NCI-H82 (cell line): ENCODE measurements at places on chromosomes 5 and 9.

DNA sequence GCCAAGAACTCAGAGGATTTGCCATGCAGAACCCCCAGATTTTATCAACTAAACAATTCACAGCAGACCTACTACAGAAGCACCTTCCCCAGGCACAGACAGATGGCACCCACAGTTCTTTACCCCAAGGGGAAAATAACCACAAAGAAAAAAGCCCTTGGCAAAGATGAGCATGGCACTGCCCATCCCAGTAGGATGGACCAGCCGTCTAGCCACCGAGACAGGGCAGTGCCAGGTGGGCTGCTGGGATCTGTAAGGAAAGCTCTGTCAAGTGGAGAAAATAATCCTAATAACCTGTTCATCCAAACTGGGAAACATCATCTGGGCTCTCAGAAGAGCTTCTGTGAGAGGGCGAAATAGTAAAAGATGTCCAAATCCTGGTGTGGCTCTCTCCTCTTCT is 130.0 kb downstream of the COL23A1 start:
- DNase-seq, result no peak

DNA sequence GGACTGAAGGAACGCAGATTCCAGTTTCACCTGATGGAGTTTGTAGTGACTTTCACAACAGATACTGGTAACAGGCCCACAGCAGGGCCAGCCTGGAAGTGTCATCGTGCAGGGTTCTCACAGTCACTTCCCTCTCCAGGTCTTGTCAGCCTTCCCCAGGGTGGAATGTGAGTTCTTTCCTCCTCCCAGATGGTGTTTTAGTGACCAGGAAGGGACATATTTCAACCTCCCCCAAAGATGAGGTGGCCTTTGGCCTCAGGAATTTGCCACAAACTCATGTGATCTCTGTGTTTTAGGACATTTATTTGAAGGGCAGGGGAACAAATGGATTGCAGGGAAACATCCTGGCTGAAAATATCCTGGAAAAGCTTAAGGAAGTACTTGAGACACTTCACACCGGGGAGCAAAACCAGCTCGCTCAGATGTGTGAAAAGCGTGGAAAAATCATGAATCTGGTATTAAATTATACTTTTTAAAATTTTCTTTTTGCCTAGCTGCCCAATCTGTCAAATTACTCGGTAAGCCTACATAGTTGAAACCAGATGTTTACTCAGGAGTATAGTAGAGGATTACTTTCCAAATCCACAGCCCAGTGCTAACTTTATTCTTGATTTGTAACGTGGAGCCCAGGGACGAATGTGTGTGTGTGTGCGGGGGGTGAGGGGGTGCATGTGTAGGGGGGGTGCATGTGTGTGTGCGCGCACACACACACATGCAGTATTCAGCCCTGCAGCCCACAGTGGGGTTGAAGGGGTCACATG is 66.8 kb downstream of the PTPDC1 start:
- no peak for DNase-seq

GRCh38 chr5:94884311-94884710 is 265.8 kb downstream of the SLF1 start:
- DNase-seq, result no peak

DNA sequence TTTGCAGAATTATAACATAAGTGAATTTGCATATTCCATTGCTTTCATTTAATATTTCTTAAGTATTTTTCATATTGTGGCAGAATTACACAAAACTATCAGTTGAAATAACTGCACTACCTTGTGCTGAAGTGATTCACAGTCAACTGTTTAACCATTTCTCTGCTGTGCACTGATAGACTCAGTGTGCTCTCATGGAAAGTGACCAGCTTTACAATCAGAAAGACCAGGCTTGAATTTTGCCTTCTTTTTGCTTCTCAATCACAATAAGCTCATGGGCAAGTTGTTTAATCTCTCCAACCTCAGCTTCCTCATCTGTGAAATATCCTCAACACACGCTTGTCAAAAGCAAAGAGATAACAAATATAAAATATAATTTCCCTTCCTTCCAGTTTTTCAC is 18.3 kb downstream of the CDK5RAP2 start:
- no peak for DNase-seq

DNA sequence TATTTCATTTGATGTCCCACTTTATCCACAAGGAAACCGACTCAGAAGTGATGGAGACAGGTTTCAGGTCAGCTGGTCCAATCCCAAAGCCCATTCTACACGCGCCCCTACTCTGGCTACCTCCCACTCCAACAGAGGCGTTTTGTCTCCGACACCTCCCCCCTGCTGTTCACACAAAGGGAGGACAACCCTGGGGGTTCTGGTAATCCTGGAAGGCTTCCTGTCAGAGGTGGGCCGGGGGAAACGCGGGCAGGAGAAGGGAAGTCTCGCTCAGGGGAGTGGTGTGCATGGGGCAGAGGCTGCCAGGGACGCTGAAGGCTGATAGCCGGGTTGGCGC is 39.7 kb upstream of the GABRP start:
- no peak for DNase-seq

GRCh38 chr9:136671254-136671614 is 8.5 kb downstream of the EGFL7 start:
- no peak for DNase-seq
